Renal pelvis (tissue), 12 donors: ENCODE measurements at places on chromosomes 13 and 19. TPM values are rescaled to one million over a fixed set of nuclear protein-coding genes. Genes with fewer than 3 reads are reported as not detected.

- DNase-seq, result no peak
Observed at GRCh38 chr13:109481040-109481439, 305.3 kb downstream of the IRS2 start.

GRCh38 chr19:6270076-6270745, 9.6 kb downstream of the MLLT1 start:
- no peak for DNase-seq

Gene ZNF100
- polyA plus RNA-seq, result 25.5 TPM

- no peak for DNase-seq
Observed at GRCh38 chr13:105035092-105035491, 1500.4 kb downstream of the EFNB2 start.

Gene ZNF331
- 23.7 TPM for polyA plus RNA-seq

GRCh38 chr19:13008926-13009787, 13.9 kb downstream of the NFIX start:
- no peak for DNase-seq

DNA sequence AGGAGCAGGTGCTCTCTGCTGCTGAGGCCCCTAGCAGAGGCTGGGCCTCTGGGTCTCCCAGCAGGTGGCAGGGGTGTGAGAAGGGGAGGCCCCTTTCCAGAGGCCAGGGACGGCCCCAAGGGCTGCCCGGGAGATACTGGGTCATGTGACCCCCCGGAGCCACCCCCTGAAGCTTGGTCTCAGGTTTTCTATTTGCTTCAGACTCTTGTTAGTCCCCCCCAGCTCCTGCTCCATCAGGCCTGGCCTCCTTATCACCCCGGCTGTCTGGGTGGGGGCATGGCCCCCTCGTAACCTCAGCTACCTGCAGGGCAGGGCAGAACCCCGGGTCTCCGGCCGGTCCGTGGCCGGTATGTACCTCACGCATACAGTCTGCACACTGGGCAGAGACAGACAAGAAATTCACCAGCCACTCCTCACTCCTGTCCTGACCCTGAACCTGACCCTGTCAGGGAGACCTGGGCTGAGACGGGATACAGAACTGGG, 13.2 kb upstream of the TCF3 start:
- no peak for DNase-seq

Gene NCAN
- not detected for polyA plus RNA-seq
